ENCODE measurements at places on chromosomes 2 and 18. TPM values are rescaled to one million over a fixed set of nuclear protein-coding genes. Genes with fewer than 3 reads are reported as not detected.

WNT6 gene
- total RNA-seq, result not detected

ACMSD gene
- total RNA-seq, result not detected

CCNYL1 gene
- total RNA-seq, result 6.7 TPM

TXNDC2 gene
- 0.18 TPM for total RNA-seq

EVX2 gene
- total RNA-seq, result not detected

C2orf80 gene
- not detected for total RNA-seq

ALPP gene
- not detected for total RNA-seq

ASPRV1 gene
- 0.28 TPM for total RNA-seq

CTLA4 gene
- total RNA-seq, result not detected

SLC19A3 gene
- not detected for total RNA-seq

RNPEPL1 gene
- total RNA-seq, result 3.9 TPM

NAT8 gene
- not detected for total RNA-seq

CENPA gene
- total RNA-seq, result 7.7 TPM

KLF7 gene
- total RNA-seq, result 28.5 TPM

REEP1 gene
- total RNA-seq, result under 0.01 TPM

MOGAT1 gene
- total RNA-seq, result not detected

G6PC2 gene
- total RNA-seq, result not detected

INHA gene
- total RNA-seq, result not detected

EGR4 gene
- total RNA-seq, result not detected

ATP6V1B1 gene
- not detected for total RNA-seq

ITGA6 gene
- 43.9 TPM for total RNA-seq

SFTPB gene
- not detected for total RNA-seq

ERBB4 gene
- total RNA-seq, result not detected

DYSF gene
- total RNA-seq, result under 0.01 TPM

CD207 gene
- not detected for total RNA-seq

LRRTM1 gene
- total RNA-seq, result not detected

FBXO41 gene
- 0.83 TPM for total RNA-seq

PSME4 gene
- total RNA-seq, result 61.3 TPM

NT5C1B gene
- not detected for total RNA-seq

ALKAL2 gene
- total RNA-seq, result not detected

KDSR gene
- 23.3 TPM for total RNA-seq

LYPD1 gene
- 79.7 TPM for total RNA-seq

DHRS9 gene
- not detected for total RNA-seq

MEIS1 gene
- 209 TPM for total RNA-seq

VAPA gene
- total RNA-seq, result 273 TPM

UGT1A10 gene
- not detected for total RNA-seq

AGXT gene
- not detected for total RNA-seq

CHST9 gene
- total RNA-seq, result not detected

C2orf76 gene
- 9.7 TPM for total RNA-seq

SPP2 gene
- total RNA-seq, result not detected

SP140L gene
- total RNA-seq, result 9.2 TPM

LYG2 gene
- total RNA-seq, result not detected

RND3 gene
- 331 TPM for total RNA-seq

CRYGD gene
- not detected for total RNA-seq

ASIC4 gene
- total RNA-seq, result not detected

GATA6 gene
- total RNA-seq, result 2.5 TPM

ALPI gene
- not detected for total RNA-seq
